ENCODE measurements at places on chromosomes 1 and 21. TPM values are rescaled to one million over a fixed set of nuclear protein-coding genes. Genes with fewer than 3 reads are reported as not detected.
A peak's percentile ranks its signal among the peaks of the same experiment; 100 is the strongest.

FLG gene
- total RNA-seq: 5.9 TPM

ZMYND12 gene
- 0.72 TPM for total RNA-seq

BRDT gene
- total RNA-seq: not detected

OLFML2B gene
- 45.7 TPM for total RNA-seq

- no peak for DNase-seq
Measured at GRCh38 chr1:54404939-54405897, 976 bp downstream of the SSBP3 start.

DNA sequence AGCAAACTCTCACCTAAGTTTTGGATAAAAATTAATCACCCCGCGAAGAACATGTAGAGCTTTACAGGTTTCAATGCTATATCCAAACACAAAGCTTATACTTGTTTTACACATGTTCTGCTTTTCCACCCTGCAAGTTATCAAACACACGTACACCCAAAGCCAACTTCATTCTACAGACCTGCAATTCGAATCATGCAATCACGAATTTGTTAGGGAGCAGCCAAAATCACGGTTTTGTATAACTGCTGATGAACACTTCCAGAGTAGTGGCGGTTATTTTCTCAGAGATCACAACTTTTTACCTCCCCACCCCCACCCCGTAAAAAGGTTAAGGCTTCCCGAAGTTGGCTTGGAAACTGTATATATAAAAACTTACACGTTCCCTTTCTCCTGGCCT lies 1.4 kb downstream of the HMGN1 start:
- peak; percentile 28 for DNase-seq

- no peak for DNase-seq
Measured at GRCh38 chr1:240987928-240988327, 369.1 kb downstream of the RGS7 start.
